Right ventricle myocardium superior (tissue), 1 donor: ENCODE measurements at places on chromosomes 5 and 9. TPM values are rescaled to one million over a fixed set of nuclear protein-coding genes. Genes with fewer than 3 reads are reported as not detected.
A peak's percentile ranks its signal among the peaks of the same experiment; 100 is the strongest.

DND1 gene
- 0.40 TPM for total RNA-seq

QSOX2 gene
- 7.7 TPM for total RNA-seq

- DNase-seq, result peak; percentile 90
These were observed 5.5 kb upstream of the CDHR2 start for GRCh38 chr5:176543428-176544182.

DNA sequence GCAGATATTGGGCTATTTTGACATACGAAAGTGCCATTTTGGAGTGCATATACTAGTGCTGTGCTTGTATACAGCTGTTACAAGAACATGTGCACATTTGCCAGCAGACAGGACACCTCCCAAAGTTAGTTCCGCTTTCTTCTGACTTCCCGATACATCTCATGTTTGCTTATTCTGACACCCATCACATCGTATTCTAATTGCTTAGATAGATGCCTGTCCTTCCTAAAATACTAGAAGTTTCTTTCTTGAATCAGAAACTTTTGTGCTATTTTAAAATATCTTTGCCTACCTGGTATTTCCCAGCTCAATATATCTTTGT lies 177.8 kb downstream of the TTLL11 start:
- no peak for DNase-seq

- DNase-seq, result no peak
These were observed 194.9 kb upstream of the ZNF608 start for GRCh38 chr5:124941051-124942049.

DNA sequence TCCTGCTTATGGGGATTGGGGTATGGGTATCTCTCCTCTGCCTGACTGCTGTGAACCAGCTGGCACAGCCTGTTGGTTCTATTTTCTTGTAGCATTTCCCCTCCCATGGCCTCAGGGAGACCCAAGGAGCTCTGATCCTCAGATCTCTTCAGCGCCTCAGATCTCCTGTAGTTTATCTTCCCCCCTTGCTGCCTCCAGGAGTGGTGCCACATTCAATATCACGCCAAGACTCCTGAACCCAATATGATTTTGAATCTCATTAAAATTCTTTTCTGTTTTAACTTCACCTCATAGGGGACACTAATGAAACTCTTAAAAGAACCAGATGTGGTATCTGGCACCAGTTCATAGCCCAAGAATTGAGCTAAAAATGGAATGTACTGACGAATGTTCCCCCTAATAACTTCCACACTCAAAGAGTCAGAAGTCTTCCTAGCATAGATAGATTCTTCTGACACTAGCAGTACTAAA lies 59.6 kb upstream of the LIFR start:
- DNase-seq, result no peak
